ENCODE measurements at places on chromosomes 16 and 17.

GRCh38 chr17:60577147-60577915 lies 22.7 kb upstream of the PPM1D start:
- no peak for DNase-seq

- DNase-seq, result no peak
Observed at GRCh38 chr17:15448580-15448956, 18.9 kb downstream of the CDRT4 start.

DNA sequence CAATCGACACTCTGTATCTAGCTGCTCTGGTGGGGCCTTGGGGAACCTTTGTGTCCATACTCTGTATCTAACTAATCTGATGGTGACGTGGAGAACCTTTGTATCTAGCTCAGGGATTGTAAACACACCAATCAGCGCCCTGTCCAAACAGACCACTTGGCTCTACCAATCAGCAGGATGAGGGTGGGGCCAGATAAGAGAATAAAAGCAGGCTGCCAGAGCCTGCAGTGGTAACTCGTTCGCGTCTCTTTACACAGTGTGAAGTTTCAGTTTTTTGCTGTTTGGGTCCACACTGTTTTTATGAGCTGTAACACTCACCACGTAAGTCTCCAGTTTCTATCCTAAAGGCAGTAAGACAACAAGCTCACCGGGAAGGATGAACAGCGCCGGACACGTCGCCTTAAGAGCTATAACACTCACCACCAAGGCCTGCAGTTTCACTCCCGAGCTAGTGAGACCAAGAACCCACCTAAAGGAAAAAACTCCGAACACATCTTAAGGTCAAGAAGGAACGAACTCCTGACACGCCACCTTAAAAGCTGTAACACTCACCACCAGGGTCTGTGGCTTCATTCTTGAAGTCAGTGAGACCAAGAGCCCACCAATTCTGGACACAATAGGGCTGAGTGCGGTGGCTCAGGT lies 64.6 kb downstream of the KPNA2 start:
- DNase-seq, result no peak

DNA sequence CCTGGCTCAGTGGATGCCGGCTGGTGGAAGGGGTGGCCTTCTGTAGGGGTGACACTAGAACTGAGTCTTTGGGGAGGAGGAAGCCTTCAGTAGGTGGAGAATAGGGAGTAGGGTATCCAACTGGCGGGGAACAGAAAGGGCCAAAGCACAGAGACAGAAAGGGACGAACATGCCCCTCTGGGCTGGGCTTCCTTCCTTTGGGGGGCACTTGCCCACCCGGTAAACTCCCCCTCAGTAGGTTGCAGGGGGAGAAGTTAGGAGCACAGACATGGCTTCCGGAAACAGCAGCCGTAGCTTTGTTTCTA lies 774 bp downstream of the ENGASE start:
- DNase-seq, result peak; percentile 51

DNA sequence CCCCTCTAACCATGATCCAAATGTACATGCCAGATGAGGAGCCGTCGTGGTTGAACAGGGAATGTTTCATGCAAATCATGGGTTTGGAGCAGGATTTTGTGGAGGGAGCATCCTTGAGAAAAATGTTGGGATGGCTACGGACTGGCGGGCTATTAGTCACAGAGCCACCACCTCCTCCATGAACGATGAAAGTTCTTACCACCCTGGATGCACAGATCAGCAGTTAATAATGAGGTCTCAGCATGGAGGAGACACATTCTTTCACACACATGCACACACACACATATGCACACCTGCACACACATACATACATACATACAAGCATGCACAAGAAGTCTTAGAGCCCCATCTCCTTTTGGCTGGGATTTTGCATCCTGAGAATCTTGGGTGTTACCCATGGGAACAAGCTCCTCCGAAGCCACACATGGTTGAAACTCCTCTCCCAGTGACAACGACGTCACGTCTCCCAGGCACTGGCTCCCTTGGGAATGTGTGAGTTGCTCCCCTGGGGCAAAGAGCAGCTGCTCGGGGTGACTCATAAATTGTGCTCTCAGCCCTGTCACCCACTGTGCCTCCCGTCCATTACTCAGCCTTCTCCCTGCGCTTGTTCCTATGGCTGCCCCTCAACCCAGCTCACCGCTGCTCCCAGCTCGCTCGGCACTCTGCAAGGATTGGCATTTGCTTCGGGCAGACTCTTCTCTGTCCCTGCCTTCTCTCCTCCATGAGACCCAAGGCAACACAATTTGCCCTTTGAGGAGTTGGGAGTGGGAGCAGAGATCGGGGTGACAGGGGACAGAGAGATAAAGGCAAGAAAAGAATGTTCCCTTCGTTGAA lies 344.6 kb downstream of the SOX9 start:
- no peak for DNase-seq

DNA sequence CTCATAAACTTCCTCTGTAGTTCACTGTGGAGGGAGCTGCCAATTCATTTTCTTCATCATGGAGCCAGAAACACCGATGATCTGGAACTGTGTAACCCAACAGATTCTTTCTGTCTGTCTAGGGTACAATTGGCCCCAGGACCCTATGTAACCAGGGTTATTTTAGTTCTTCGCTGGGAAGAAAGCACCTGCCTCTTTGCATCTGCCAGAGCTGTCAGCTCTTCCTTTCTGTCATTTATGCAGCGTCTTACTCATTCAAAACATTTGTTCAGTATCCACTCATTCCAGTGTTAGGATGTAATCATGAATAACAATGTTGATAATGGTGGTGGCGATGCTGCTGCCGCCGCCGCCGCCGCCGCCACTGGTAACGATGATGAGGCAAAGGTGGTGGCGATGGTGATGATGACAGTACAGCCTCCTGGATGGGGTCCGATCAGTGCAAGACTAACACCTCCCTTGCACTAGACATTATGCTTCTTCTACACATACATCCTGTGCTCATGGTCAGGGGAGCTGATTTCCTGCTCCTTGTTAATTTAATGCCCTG lies 46.1 kb downstream of the IRX5 start:
- DNase-seq, result no peak

DNA sequence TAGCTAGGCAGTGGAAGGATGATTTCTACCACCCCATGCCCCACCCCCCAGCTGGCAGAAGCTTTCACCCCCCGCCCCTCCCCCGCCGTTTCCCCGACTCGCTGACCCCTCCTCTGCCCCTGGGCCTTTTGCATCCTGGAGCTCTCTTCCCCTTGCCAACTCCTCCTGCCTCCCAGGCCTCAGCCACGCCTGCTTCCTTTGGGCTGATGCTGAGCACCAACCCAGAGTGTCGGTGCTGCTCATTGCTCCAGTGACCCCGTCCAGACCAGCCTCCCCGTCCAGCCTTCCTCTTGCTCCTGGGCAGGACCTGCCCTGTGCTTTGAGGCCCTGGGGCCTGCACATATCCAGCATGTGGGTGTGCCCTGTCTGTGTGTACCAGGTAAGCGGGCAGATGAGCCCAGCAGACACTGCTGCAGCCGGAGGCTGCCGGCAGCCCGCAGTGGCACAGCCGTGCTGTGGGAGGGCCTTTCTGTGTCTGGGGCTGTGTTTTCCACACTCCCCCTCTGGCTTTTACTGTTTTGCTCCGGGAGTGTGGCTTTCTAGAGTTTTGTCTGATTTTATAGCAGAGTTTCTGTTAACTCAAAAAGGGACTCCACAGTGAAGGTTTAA lies 72.9 kb downstream of the JPH3 start:
- DNase-seq, result no peak
